ENCODE measurements at places on chromosomes 5 and 9.
A peak's percentile ranks its signal among the peaks of the same experiment; 100 is the strongest.

DNA sequence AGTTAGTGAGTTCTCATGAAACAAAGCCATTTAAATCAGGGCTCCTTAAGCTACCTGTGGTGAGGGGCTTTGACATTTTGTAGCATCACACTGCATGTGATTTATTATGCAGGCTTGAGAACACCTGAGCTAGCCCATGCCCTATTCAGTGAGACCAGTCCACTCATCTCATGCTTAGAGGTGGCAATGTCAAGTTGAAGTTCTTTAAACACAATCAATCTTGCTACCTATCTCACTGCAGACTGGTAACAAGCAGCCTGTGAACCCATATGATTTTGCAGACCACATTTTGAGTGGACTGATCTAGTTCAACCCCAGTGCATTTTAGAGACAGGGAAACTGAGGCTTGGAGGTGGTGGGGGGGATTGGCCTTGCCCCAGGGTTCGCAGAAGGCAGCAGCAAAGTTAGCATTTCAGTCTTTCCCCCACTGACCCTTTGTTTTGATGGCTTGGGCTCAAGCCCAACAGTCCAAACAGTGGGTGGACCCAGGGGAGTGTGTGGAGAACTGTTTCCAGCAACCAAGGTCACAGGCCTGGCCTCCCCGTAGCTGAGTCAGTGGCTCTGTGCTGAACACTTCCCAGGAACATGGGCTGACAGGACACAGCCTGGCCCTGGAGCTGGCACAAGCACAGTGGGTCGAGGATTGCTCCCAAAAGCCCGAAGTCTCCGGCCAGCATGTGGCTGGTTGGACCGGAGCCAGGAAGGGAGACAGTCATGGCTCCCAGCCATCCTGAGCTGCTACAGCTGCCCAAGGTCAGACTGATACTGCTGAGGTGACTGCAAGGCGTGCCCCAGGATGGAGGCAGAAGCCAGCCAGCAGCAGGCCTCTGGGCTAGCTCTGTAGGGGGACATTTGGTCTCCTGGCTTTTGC is 95.3 kb downstream of the RGS3 start:
- no peak for DNase-seq

- no peak for DNase-seq
Observed at GRCh38 chr9:86975606-86976005, 28.3 kb upstream of the GAS1 start.

DNA sequence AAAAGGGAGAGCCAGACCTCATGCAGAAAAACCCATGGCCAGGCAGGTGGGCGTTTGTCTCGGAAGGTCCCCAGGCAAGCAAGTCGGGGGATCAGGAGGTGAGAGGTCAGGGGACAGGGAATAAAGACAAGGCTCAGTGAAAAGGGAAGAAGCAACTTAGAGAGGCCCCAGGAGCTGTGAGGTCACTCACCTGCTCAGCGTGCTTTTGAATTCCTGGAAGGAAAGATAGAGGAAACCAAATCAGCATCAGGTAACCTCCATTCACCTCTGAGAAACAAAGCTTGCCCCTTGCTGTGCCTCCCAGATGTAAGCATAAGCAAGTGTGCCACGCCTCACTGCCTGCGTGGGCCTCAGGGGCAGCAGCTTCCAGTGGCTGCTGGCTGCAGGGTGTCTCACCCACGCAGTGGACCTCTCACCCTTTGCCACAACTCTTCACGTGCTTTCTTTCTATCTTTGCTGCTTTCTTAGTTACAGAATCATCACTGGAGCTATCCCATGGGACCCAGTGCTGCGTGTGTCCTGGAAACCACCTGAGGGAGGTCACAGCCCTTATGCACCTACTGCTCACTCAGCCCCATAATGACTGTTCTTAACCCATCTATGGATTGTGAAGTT is 6.0 kb downstream of the TRIM7 start:
- no peak for DNase-seq

DNA sequence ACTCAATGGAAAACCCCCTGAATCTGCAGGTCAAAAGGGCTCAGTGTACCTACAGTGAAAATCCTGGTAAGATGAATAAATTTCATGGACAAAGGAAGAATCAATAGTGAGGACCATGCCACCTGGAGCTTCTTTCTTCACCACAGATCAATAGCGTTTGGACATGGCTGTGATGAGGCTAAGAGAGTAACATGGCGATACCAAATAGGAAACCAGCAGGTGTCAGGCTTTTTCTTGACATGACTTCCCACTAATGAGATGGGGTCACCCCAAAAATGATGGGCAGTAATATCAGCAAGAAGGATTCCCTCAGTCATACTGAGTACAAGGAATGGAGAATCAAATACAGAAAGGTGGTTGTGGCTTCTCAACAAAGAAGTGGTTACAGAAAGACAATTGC is 208.5 kb upstream of the PLPPR1 start:
- no peak for DNase-seq

DNA sequence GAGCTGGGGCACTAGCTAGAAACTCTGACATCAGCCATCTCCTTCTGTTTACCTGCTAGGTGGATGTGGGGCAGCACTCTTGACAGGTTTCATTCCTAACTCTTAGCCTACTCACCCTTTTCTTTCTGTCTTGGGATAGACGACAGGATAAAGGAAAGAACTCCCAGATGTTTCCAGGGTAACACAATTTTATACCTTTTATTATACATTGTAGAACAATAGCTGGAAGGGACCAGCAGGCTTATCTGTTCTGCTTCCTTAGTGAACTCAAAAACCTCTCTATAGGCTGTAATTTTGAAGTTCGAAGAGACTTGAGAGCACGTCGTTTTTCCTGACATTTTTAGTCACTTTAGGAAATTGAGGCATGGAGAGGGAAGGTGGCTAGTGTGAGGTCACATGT is 13.2 kb downstream of the SPTAN1 start:
- DNase-seq, result no peak

DNA sequence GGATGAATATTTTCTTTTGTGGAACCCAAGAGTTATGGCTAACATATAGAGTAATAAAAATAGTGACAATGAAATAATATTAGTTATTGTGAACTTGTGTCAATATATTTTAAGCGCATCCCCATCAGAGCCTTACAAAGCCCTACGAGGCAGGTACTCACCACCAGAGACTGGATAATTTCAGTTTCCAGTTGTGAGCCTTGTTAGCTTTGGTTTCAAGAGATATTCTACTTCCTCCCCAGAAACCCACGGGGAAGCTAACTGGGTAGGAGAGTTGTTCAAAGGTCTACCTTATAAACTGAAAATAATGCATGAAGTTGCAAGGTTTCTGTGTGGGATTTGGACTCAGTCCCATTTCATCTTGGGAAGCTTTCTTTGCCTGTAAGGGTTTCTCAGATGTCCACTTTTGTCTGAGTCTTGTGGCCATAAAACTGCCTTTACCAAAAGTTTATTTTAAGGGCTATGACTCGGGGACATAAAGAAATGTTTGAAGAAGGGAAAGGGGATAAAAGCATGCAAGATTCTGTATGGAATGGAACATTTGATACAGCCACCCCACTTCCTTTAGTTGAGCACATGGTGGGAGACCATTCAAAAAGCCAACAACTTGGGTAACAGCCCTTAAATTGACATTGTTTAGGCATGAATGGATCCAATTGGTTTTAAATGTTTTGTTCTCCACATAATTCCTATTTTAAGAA is 57.4 kb upstream of the ANKRD55 start:
- no peak for DNase-seq

DNA sequence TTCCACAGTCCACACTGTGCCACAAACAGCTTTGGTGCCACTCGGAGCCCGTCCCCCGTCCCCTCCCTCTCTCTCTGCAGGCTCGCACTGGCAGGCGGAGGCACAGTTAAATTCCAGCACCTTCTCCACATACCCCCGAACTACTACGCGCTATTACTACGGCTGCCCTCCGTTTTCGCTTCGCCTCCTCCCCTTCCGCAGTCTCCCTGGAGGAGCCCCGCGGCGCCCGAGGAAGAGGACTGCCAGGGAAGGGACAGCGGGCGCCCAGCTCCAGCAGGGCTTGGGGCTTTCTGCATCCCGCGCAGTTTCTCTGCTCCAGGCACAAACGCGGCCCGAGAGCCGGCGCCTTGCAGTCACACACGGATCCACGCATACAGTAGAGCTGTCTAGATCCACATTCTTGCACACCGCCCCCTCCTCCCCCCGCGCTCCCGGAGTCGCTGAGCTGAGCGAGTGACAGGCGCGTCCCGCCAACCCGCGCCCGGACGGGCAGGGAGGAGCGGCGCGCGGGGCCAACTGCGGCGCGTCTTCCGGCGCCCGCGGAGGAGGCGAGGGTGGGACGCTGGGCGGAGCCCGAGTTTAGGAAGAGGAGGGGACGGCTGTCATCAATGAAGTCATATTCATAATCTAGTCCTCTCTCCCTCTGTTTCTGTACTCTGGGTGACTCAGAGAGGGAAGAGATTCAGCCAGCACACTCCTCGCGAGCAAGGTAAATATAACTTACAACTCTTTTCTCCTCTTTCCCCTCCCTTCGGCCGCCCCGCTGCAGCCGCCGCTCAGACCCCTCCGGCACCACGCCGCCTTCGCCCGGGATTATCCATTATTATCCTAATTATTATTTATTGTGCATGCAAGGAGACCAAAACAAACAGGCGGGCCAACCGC is at the start of gene SMARCA2:
Gene SMARCA2 (plus strand): TSS at position 652 of the 885 bp plus-strand sequence. CDS start 13,676 bp downstream, outside the sequence.
- peak; percentile 66 for DNase-seq

- DNase-seq, result no peak
Observed at GRCh38 chr5:80654054-80654390, 430 bp upstream of the MSH3 start.

DNA sequence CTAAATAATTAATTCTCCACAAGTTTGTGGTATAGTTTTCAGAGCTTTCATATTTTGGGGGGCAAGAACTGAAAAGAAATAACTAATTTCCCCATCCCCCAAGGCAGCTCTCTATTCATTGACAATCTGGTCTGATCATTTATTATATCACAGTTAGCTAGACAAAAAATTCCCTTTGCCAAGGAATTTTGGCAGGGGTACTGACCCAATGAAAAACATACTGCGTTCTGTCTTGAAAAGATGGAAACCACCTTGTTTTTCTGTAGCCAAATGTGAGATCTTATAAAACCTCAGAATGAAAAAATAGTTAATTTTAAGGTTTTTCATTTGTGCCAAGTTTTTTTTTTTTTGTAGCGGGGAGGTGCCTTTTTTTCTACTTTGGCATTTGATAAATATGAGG is 1008.9 kb downstream of the EFNA5 start:
- no peak for DNase-seq

- DNase-seq, result no peak
Observed at GRCh38 chr9:113609562-113610318, 146.2 kb downstream of the RGS3 start.

DNA sequence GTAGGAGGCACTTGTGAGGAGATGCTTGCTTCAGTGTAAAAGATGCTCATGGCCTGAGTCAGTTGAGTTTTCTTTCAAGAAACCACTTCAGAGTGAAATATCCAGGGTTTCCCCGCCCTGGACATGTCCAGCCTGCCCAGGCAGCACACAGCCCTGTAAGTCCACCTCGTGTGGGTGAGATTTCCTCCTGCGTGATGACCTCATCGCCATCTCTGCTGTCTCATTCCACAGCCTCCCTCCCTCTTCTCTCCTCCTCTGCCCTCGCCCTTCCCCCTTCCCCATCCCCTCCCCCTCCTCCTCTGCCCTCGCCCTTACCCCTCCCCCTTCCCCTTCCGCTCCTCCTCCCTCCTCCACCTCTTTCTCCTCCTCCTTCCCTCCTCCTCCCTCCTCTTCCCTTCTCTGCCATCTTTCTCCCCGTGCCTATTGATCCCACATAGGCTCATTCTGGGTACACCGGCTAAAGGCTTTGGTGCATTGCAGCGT is 34.0 kb upstream of the NCS1 start:
- no peak for DNase-seq

- DNase-seq, result no peak
Observed at GRCh38 chr9:79706512-79706911, 134.7 kb downstream of the TLE4 start.
